Fibroblast of skin of back (primary cell): ENCODE measurements at places on chromosomes 4 and X.

DNA sequence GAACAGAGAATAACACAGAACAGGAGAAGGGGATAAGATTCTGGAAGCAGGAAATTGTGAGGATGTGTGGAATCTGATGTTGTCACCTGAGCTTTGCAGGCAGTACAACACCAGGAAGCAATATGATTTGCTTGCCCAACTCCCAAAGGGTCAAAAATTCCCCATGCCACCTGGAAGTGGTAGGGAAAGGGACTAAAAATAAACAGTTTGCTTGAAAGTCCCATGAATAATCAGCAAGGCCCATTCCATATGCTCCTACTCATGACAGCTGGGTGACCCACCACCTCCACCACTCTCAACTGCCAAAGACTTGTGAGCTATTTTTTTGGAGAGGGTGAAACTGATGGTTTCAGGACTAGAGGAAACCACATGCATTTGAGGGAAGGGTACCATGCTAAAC is 168.4 kb downstream of the KCNIP4 start:
- DNase-seq = peak; percentile 30

GRCh38 chr4:183154701-183155391 is 55.8 kb downstream of the WWC2 start:
- no peak for DNase-seq

GRCh38 chrX:130705591-130705990 is 197.4 kb downstream of the ENOX2 start:
- no peak for DNase-seq

GRCh38 chr4:111937368-111937767 is 207.9 kb upstream of the FAM241A start:
- peak; percentile 13 for DNase-seq

DNA sequence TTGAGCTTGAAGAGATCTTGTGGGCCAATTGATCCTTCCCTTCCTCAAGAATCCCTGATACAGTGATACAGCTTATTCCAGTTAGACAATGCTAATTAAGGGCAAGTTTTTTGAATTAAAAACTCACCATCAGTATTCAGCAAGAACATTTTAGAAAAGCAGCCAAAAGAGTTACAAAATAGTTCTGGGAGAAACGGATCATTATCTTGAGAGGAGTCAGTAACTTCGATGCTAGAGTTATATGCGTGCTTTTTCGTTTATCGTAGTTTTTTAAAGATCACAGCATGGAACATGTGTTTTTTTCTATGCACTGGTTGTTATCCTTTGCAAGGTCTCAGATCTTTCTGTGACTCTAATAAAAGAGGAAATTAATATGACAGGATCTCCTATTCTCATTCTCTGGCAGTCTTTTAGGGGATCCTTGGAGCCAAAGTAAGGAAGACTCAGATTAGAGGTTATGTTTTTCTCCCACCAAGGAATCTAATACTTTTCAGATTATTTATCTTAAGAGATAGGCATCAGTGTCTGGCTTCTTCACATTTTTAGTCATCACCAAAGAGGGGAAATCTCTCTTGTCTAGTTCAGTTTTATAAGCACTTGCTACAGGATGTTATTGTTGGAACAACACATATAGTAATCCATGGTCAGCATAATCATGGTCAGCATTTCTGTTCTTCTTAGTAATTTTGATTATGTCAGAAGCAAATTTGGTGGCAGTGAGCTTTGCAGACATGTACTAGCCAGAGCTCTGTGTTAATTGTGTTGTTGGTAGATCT is 109.7 kb downstream of the PDLIM5 start:
- peak; percentile 90 for DNase-seq

DNA sequence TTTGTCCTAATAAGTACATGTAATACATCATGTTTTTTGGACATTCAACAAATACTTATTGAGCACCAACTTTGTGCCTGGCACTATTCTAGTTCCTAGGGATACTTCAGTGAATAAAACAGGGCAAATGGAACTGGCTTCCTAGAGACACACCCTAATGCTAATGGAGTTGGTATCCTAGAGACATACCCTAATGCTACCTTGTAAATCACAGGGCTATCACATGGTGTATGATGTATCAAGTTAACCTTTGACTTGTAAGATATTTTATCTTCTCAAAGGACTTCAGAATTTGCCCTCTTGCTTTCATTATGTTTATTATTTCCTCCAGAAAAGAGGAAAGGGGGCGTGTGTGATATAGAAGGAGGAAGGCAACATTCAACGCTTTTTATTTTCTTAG is 10.1 kb downstream of the GK start:
- DNase-seq = no peak

GRCh38 chrX:93419642-93420041 is 253.7 kb downstream of the NAP1L3 start:
- DNase-seq = no peak

GRCh38 chr4:186936496-186937375 is 213.1 kb upstream of the FAT1 start:
- peak; percentile 80 for DNase-seq
